ENCODE measurements at places on chromosomes 6 and 20.

DNA sequence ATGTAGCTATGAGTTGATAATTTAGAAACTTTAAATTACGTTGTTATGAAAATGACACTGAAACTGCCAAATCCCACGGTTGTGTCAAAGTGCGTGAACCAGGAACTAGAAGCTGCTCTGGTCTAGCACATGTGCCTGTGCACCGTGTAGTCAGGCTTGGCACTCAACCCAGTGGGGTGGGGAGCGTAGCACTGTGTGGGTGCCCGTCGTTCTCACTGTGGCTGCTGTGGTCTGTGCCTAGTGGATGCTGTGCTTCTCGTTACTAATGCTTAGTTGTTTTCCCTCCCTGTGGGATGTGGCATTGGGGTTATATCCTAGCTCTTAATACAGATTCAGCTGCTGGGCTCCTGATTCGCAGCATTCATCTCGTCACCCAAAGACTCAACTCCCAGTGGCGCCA, 46.2 kb upstream of the ADIG start:
- no peak for DNase-seq

- no peak for DNase-seq
Observed at GRCh38 chr6:143241111-143241510, 180.4 kb downstream of the AIG1 start.

- DNase-seq: peak; percentile 10
Observed at GRCh38 chr20:709423-709822, 33.8 kb upstream of the SCRT2 start.

- no peak for DNase-seq
Observed at GRCh38 chr6:68086199-68086598, 548.9 kb upstream of the ADGRB3 start.

- no peak for DNase-seq
Observed at GRCh38 chr20:63116412-63117106, 99.4 kb downstream of the YTHDF1 start.

DNA sequence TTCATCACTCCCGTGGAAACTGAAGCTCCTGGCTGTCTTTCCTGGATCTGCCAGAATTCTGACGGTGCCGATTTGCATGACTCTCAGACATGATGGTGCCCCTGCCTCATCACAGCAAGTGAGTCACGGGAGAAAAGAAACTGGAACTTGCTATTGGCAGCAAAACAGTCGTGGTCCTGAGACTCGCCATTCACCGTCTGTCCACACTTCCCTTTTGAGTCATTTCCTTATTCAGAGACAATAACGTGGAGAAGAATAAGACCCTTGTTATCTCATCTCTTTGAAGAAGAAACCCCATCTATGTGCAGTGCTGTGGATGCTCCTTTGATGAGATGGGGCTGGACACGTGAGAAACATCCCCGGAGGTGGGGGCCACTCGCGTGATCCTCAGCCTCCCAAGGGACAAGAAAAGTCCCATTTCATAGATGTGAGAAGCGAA, 4.2 kb downstream of the GPR31 start:
- DNase-seq: no peak

DNA sequence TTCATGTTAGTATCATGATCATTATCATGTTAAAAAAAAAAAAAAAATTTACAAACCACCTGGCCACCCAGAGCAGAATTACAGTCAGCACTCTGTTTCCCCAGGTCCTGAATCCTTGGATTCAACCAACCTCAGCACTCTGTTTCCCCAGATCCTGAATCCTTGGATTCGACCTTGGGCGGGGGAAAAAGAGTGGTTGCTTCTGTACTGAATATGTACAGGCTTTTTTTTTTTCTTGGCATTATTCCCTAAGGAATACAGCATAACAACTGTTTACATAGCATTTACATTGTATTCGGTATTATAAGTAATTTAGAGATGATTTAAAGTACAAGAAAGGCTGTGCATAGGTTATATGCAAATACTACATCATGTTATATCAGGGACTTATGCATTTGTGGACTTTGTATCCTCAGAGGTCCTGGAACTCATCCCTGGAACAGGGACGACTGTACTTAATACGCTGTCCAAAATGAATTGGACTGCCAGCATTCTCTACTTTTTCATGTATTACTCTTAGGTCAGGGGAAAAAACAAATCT, 31.2 kb downstream of the GCNT2 start:
- no peak for DNase-seq

DNA sequence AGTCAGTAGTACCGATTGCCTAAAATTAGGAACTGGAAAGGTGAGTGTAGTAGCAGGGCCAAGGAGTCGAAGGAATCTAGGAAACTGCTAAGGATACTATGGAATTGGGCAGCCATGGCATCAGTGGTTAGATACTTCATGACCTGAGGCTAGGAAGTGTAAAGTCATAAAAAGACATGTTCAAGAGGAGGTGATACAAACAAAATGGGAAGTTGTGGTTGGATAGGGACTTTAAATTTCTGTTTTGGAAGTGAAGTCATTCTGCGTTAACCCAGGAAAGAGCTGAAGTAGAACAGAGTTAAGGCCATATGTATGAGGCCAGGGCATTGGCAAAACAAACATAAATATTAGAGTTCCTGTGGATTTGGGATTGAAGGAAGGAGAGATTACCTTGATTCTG, 88.6 kb upstream of the TMEM181 start:
- no peak for DNase-seq

DNA sequence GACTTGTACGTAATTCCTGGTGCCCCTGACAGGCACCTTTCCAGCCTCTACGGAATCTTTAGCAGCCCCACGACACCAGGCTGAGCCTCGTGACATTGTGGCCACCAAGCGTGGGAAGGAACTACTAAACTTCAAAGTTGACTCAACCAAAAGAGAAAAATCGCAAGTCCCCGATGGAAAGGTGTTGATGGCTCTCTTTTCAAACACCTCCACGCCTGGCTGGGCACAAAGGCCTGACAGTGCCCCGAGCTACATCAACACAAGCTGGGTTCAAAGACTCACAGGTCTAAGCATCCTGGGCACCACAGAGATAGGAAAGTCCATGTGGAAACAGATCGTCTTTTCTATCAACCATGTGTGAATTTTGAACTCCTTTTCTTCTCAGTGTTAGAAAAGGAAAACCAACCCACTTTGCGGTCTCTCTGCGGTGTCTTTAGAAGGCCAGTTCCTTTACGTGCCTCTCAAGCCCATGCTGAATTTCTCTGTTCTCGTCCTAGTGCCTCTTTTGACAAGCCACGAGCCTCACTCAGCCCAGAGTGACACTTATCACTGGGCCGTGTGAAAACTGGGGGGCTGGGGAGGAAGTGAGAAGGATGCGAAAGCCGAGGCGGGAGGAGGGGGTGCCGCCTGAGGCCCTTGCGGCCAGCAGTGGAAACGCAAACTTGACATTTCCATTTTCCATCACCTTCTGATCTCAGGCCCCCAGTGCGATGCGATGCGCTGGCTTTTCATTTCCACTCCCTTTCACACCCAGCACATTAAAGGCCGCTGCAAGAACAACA, 59.4 kb downstream of the GFOD1 start:
- no peak for DNase-seq

GRCh38 chr20:63619505-63619904, 7.4 kb downstream of the GMEB2 start:
- no peak for DNase-seq

DNA sequence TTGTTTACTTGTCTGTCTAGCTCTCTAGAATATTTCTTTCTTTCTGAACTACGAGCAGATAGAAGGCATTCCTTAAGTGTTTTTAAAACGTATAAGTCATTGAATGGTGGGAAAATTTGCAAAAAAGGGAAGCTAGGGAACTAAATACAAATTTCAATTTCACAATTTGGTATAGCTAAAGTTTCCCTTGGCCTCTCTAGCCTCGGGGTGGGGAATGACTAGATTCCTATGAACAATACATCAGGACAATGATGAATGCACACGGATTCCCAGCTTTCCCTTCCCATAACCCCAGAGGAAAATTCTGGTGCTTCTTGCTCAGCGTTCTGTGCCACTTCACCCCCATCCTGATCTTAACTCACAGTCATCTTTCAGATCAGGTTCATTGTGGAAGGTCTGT, 113.3 kb upstream of the ASF1A start:
- peak; percentile 19 for DNase-seq

GRCh38 chr20:32366380-32366779, 8.2 kb downstream of the ASXL1 start:
- DNase-seq: no peak

DNA sequence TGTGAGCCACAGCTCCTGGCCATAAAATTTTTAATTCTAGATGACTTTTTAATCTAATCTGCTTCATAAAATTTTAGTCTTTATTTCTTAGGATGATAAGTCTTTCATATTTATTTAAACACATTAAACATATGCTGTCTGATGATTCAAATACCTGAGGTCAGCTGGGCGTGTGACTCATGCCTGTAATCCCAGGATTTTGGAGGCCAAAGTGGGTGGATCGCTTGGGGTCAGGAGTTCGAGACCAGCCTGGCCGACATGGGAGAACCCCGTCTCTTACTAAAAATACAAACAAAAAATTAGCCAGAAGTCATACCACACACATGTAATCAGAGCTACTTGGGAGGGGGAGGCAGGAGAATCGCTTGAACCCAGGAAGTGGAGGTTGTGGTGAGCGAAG, 53.1 kb downstream of the RBM24 start:
- DNase-seq: peak; percentile 51

DNA sequence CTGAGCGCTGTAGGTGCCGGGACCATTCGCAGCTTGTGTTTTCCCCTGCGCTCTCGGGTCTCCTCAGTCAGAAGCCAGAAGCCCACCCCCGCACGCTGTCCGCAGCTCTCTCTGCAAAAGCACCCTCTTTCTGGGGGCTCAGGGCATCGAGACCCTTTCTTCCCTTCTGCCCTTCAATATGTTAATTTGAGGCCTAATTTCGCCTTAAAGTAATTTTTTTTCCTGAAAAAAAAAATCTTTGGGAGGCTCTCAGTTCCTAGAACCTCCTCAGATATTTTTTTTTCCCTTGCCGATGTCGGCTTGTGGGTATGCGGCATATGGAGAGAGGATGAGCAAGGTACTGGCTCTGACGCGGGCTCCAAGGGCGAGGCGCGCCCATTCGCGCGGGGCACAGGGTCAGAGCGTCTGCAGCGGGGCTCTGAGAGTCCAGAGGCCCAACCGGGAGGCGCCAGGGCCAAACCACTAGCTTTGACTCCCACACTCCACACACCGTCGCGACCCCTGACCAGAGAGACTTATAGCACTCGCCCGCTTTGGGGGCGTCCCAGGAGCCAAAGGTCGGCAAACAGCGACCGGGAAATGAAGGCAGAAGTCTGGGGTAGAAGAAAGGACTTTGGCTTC, 893 bp downstream of the PRDM13 start:
- no peak for DNase-seq

DNA sequence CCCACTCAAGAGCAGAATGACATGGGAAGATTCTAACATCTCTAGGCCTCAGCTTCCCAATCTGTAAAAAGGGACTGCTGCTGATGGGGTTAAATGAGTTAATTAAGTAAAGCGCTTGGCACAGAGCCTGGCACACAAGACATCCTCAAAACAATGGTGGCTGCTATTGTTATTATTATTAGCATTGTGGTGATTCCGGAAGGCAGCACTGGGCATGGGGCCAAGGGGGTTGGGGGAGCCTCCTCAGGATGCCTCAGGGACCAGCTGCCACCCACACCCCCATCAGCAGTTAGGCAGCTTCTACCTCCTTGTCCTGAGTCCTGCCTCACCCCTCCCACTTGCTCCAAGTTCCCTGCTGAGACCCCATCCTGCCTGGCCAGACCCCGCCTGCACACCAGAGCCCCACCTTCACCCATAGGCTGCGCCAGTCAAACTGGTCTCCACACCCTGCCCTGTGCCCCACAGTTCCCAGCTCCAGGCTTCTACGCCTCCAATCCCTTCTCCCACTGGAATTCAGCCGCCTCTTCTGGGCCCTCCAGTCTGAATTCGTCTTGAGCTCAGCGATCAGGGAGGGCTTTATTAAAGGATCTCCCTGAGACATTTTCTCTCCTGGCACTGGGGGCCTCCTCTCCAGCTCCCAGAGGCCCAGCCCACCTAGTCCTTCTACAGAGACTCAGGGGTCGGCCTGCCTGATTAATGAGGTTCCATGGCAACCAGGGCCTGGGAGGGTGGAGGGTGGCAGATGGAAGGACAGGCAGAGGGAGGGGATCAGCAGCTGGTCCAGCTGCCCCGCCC, 1.5 kb downstream of the E2F1 start:
- DNase-seq: no peak

- DNase-seq: no peak
Observed at GRCh38 chr6:107655864-107656263, 165.9 kb downstream of the SOBP start.

DNA sequence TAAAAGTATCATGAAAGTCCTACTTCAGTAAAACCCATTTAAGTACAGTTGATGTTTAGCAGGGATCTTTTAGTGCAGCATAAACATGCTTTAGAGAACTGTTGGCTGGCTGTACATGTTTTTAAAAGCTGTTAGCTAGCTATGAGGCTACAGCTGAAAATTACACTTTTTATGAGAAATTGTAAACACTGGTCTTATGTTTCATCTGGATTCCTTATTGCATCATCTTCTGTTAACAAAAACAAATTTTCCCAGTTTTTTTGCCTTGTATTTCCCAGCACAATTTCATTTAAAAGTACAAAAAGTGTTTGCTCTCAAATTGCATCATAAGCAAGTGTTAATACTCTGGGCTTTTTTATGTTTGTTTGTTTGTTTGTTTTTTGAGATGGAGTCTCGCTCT, 18.3 kb upstream of the HLA-E start:
- no peak for DNase-seq

- peak; percentile 19 for DNase-seq
Observed at GRCh38 chr20:52104546-52105441, 86.8 kb downstream of the ZFP64 start.
